ENCODE measurements at places on chromosomes 1 and 21.

GRCh38 chr1:183173828-183174227, 12.2 kb upstream of the LAMC2 start:
- no peak for DNase-seq

DNA sequence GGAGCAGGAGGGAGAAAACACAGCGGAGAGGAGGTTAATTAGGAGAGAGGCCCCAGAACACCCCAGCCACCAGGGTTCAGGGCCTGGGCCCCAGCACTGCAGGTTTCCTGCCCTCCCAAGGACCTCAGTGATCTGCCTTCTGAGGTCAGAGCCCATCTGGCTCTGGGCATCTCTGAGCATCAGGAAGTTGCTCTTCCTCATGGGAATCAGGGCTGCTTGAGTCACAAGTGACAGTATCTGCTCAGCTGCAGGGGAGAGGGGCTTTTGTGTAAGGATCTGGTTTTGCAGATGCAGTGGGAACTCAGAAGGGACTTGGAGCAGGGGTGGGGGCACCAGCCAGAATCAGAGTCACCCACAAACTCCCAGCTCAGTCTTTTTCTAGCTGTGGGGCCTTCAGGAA, 472.1 kb downstream of the PTPRU start:
- DNase-seq, result no peak

GRCh38 chr1:234729561-234730474, 119.8 kb upstream of the IRF2BP2 start:
- no peak for DNase-seq

DNA sequence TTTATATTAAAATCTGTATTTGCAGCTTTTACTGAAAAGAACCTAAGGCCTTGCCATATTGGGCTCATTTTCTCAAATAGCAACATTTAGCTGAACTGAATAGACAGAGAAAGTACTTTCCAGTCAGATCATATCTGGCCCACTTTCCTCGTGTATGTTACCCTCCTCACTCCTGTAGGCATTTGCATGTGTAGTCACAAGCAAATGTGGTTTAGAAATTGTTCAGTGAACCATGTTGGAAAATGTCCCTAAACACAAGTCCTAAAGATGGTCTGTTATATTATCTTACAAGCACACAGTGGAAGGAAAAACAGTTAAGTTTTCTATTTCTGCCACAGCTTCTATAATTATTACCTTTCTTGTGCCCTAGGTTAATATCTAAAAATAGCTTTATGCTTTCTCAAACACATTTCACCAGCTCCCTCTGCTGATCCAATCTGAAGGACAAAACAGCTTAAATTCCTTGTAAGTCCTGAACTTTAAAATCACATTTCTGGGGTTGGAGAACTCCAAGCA, 606 bp upstream of the FMO4 start:
- no peak for DNase-seq

GRCh38 chr1:206685334-206685768, 646 bp downstream of the MAPKAPK2 start:
- DNase-seq, result peak; percentile 72

GRCh38 chr1:25590096-25590824, 26.3 kb upstream of the MAN1C1 start:
- DNase-seq, result no peak

- DNase-seq, result no peak
Observed at GRCh38 chr1:77468257-77468948, 186.6 kb downstream of the AK5 start.

DNA sequence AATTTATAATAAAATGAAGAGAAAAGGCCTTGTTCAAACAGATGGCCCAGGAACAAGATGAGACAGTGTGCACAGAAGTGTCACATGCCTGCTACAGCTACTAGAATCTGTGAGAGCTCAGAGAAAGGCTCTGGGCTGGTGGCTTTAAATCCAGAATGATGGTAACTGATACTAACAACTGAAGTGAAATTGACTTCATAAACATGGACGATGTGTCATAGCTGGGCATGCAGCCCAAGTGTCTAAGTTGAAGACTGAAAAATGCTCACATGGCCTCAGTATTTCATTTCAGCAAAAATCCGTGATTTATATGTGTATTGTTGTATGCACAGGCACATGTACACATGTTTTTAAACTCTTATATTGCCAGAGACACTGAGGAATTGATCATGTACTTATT, 208.3 kb upstream of the RUNX1 start:
- no peak for DNase-seq

DNA sequence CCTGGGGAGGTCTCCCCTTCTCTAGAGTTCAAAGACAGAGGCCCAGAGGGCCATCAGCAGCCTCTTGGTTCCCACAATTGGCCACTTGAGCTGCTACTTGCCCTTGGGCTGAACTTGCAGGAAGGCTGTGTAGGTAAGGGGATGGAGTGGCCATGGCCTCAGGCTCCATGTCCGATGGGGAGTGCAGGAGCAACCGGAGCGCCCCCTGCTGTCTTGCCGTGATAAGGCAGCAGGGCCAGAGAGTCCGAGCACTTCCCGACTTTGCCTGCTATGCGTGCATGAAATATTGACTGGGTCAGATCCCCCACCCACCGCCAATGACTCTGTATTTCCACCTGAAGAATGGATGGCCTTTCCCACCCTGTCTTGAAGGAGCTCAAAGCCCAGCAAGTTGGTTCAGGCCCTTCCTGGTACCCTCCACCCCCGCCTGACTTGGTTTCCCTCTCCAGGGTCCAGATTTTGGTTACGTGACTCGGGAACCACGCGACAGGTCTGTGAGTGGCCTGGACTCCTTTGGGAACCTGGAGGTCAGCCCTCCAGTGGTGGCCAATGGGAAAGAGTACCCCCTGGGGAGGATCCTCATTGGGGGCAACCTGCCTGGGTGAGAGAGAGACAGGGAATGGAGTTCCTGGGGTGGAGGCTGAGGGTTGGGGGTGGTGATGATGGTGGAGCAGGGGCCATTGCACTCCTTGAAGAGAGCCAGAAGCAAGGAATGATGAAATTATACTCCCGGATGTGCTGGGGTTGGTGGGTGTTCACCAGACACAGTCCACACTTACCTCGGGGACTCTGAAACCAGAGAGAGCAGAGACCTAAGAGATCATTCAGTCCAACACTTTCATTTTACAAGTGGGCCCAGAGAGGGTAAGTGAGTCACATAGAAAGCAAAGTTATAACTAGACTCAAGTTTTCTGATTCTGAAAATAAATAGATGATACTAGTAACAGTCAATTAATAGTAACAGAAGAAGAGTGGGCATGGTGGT, 25.6 kb downstream of the PADI3 start:
- DNase-seq, result no peak

- DNase-seq, result no peak
Observed at GRCh38 chr1:231026576-231026975, 13.5 kb downstream of the FAM89A start.

GRCh38 chr1:175217721-175218531, 25.4 kb upstream of the KIAA0040 start:
- no peak for DNase-seq

- DNase-seq, result no peak
Observed at GRCh38 chr1:198660341-198661261, 21.8 kb downstream of the PTPRC start.

GRCh38 chr1:155001675-155002463, 733 bp upstream of the ZBTB7B start:
- peak; percentile 98 for DNase-seq

GRCh38 chr1:93440706-93441105, 7.2 kb upstream of the FNBP1L start:
- no peak for DNase-seq

- DNase-seq, result no peak
Observed at GRCh38 chr1:2625311-2625710, 7.5 kb downstream of the MMEL1 start.

DNA sequence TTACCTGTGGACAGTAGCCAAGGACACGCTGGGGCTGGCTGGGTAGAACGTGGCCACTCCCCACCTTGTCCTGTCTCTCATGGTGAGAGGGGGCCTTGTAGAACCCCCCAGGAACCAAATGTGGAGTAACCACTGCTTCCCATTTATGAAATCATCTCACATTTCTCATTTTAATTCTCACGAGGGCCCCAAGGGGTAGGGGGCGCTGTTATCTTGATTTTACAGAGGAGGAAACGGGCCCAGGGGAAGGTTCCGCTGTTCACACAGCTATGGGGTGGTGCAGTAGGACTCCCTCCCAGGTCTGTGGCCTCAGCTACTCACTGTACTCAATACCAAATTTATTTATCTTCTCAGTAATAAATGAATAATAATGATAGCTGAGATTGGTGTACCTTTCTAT, 5.5 kb downstream of the SMPDL3B start:
- DNase-seq, result no peak

- no peak for DNase-seq
Observed at GRCh38 chr1:173856903-173857302, 10.9 kb downstream of the GAS5 start.

- no peak for DNase-seq
Observed at GRCh38 chr21:15020797-15021196, 44.0 kb downstream of the NRIP1 start.

DNA sequence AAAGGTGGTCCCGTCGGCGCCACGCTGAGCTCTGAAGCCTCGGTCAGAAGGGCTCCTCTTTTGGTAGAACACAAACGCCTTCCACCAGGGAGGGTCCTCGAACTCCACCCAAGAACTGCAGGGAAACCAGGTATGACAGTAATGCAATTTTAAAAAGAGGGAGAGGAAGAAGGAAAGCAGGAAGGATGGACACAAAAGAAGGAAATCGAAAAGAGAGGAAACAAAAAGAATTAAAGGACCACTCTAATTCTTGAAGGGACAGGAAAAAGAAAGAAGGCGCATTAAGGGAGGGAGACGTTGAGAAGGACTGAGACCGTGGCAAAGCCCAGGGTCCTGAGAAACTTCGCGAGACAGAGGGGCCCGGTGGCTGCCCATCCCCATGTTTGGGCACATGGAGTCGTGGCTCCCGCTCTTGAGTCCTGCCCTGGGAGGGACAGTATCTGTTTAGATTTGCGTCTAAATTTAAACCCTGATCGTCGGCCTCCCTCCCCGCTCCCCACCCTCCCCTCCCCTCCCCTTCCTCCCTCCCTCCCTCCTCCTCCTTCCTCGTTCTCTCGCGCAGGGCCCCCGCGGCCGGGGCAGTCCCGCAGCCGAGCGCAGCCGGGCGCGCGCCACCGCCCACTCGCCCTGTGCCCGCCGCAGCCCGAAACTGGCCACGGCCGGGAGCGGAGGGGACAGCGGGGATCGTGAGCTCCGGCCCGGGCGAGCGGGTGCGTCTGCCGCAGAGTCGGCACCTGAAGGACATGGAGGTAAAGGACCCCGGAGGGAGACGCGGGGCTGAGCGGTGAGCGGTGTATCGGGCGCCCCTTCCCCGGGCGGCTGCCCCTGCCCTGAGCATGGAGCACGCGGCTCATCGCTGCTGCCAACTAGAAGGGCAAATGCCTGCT, at the start of gene RCSD1:
Gene RCSD1, plus strand, starts transcription at position 552 of the 887 bp plus-strand sequence. Its CDS starts 192 bp downstream, at position 744.
- peak; percentile 47 for DNase-seq

- DNase-seq, result no peak
Observed at GRCh38 chr1:51234721-51235425, 1.2 kb upstream of the RNF11 start.

All from frontal cortex (tissue), 4 donors.